ENCODE measurements at places on chromosomes 2 and 18.

DNA sequence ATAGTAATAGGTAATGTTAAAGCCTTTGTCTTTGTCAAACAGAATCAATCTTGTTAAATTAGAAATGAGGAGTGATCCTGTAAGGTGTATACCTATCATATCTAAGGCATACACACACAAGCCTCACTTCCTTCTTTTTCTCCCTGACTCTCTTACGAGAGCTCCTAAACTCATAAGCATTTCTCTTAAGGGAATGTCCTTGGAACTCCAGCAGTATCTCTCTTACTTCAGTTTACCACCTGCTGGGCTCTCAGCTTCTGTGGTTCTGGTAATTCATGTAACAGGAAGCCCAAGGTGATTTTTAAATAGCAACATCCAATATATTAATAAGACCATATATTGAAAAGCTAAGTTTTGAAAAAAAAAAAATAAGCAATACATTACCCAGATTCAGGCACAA, 85.9 kb downstream of the UBE2E3 start:
- no peak for DNase-seq

- DNase-seq = no peak
Measured at GRCh38 chr2:55906993-55907392, 16.6 kb downstream of the EFEMP1 start.

DNA sequence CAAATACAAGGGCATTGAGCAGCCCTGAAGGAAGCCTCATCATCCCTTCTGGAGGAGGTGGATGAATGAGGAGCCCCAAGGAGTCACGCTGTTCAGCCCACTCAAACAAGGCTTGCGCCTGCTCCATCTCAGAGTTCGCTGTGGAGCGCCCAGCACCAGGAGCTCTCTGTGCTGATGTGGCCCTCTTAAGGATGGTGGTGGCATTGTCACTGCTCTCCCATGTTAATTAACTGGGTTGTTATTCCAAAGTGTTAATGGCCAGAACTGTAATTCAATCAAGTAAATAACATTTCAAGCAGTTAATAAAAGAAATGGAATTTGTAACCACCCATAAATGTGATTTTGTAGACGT, 726.0 kb upstream of the RAB6C start:
- DNase-seq = no peak

- DNase-seq = no peak
Measured at GRCh38 chr18:27843783-27844777, 332.9 kb downstream of the CDH2 start.

- DNase-seq = no peak
Measured at GRCh38 chr2:167381349-167381748, 493.1 kb downstream of the XIRP2 start.

DNA sequence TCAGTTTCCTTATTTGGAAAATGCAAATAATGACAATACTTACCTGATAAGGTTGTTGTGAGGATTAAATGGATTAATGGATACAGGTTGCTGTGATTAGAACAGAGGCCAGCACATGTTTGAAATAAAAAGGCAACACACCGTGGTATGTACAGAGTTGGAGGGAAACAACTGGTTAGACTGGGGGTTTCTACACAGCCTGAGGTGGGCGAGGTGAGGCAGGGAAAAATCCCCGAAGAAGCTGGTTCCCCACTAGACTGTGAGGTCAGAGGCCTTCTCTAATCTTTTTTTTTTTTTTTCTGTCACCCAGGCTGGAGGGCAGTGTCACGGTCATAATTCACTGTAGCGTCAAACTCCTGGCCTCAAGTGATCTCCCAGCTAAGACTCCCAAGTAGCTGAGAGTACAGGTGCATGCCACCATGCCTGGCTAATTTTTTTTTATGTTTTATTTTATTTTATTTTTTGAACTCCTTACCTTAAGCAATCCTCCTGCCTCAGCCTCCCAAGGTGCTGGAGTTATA, 1.2 kb upstream of the E2F6 start:
- no peak for DNase-seq

GRCh38 chr2:23007631-23008235, 377.2 kb upstream of the KLHL29 start:
- DNase-seq = no peak

DNA sequence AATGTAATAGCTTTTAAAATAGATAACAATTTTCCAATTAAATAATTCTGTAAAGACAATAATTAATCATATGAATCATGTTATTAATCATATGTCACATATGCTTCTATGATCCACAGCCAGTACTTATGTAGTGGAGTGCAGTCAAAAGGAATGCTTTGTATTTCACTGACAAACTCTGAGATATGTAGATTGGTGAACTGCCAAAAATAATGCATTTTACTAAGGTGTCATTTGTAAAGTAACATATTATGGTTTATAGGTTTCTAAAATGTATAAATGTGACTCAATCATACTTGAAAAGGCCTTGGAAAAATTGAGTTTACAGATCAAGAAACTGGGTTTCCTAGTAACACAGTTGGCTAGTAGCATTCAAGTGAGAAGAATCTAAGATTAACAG, 93.8 kb upstream of the KCNH7 start:
- DNase-seq = no peak

GRCh38 chr2:104658144-104658835, 195.6 kb upstream of the POU3F3 start:
- no peak for DNase-seq

DNA sequence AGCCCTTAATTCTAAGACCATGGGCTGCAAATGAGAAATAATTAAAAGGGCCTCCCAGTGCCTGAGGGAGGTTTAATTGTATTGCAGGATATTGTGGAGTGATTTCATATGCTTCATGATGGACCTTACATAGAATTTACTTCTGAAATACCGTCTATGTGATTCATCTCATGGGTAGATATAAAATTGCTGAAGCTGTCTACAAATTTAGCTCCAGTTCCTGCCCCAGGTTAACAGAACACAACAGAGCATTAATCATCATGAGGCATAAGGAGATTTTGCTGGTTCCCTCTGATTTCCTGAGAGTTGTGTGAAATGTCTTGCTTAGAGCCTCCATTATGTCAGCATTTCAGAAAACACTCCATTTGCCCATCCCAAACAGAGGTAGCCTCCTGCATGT, 770 bp downstream of the UPP2 start:
- no peak for DNase-seq

DNA sequence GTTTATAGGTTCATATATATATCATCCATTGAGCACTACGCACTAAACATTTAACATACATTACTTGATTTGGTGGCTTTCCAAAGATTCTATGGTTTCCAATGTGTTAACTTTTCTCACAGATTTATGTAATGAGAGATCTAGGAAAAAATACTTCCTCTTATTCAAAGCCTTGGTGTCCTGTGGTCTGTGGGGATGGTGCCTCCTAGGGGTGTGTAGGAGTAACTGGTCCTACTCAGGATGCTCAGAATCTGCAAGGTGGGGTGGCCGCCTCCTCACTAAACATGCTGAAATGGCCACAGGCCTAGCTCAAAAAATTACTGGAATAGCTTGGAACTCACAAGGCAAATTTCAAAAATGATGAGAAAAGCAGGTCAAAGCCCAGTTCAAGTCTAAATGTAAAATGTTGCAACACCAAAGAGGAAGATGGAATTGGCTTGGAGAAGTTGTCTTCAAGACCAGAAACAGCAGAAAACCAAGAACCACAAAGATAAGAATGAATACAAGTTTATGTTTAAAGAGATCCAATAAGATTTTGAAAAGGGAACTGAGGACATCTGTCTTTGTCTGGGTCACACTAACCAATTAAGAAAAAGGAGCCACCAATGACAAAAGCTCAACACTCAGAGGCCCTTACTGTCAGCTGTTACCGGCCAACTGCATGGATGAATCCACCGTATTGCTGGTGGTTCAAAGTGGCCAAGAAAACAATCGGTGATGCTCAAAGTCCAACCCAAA, 11.5 kb downstream of the GPR55 start:
- no peak for DNase-seq

DNA sequence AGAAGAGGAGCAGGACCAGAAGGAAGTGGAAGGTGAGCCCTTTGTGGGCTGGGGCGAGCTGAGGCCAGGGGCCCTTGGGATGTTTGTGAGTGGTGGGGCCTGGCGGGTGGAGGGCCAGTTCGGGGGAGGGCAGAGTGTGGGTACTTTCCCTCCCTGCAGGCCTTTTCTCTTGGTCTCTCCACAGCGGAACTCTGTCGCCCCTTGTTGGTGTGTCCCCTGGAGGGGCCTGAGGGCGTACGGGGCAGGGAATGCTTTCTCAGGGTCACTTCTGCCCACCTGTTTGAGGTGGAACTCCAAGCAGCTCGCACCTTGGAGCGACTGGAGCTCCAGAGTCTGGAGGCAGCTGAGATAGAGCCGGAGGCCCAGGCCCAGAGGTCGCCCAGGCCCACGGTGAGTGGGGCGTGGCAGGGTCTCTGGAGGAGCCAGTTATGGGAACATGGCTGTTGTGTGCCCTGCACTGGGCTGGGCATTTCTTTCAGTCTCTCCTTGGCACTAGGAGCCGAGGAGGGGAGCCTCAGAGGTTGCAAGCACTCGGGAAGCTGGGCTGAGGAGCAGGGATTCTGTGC, 10.8 kb downstream of the STK11IP start:
- no peak for DNase-seq

- DNase-seq = no peak
Measured at GRCh38 chr2:85134896-85135659, 1.9 kb downstream of the TCF7L1 start.

DNA sequence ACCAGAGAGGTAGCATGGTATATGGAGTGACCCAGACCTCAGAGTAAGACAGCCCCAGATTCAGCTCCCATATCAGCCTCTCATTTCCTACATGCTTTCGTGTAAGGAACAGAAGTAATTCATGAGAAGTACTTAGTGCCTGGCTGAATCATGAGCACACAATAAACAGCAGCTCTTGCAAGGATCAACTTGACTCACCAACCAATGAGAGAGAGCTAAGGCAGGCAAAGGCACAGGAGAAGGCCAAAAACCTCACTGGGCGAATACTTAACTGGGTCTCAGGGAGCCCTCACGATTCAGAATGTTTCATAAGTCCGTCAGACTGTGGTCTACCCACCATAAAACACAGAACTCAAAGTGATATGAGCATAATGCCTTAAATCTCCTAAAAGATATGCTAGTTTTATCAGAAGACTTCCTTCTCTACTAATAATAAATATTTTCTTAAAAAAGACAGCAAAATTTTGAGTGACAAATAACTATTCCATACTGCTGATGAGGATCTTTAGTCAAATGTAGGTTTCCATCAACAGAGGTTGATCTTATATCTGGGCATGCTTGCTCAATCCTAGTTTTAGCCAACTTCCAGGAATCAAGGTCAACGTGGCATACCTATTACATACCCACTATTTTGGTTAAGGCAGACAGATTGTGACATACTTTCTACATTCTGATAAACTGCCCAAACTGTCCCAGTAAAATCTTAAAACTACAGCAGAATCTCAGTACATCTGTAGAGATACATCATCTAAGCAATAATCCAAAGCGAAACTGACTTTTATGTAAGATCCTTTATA, 34.9 kb downstream of the IMMT start:
- DNase-seq = no peak

DNA sequence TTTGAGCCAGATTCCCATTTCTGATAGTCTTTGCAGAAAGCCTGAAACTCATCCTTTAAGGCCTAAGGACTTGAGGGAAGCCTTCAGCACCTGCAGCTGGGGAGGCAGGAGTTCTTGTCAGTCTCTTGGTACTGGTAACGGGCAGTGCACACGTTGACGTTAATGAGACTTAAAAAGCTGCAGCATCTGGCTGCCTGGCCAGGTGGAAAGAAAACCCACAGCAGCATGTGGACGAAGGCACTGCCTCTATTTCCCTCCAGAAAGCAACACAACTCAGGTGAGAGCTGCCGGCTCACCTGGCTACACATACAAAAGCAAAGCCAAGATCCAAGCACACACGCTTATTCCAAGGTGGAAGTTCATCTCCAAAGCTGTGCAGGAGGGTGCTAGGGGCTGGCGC, 178.8 kb downstream of the ANAPC1 start:
- DNase-seq = no peak

DNA sequence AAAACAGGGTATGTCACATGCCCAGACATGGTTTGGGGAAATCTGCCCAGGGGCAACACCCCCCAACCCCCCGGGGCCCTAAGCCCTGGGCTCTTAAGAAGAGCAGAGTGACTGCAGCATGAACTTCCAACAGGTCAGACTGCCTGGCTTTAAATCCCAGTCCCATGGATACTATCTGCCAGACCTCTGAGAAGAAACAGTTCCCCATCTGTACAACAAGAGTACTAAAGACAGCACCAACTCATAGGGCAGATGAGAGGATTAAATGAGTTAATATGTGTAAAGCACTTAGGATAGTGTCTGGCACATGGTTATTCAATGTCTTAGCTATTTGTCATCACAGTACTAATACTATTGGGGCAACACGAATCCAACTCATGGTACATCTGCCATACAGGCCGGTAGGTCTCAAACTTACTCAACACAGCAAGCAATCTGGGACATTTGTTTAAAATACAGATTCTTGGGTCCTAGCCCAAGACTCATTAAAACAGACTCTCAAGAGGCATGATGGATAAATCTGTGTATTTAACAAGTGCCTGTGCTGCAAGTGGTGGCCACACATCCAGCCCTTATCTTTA, 23.4 kb downstream of the CDH2 start:
- DNase-seq = no peak

GRCh38 chr2:53220969-53221368, 546.6 kb upstream of the CHAC2 start:
- DNase-seq = no peak

DNA sequence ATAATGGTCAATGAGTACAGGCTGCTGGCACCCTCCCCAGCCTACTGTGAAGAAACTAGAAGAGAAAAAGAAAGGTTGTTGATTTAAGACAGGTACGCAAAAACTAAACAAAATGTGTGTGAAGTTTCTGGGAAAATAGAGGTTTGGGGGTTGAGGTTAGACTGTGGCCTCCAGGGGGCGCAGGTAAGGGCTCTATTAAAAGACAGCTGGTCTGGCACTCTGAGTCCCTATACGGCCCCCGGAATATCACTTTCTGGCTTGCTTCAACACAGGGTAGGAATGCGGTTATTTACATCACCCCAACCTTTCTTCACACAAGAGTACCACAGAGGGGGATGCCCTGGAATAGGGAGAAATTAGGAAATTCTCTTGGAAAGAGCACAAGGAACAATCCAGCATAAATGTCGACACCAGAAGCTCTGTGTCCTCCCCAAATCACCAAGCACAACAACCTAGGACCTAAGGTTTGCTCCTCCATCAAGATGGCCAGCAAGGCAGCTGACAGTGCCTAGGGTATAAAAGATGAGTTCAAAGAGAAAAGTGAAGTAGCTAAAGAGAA, 480.8 kb upstream of the KLHL29 start:
- no peak for DNase-seq

DNA sequence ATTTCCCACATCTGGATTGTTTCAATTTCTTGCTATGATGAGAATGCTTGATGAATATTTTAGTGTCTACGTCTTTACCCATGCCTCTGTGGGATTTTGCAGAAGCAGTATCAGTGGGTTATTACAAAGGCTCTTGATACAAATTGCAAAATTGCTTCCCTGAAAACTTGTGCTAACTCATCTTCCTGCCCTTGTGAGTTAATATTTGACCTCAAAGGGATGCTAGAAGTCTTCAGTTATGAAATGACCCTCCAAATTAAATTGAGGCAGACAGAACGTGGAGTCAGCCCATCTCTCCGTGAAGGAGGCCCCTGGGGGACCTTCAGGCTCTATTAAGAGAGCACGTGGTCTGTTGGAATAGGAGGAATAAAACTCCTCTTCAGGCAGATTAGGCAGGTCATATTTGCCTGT, 239.2 kb upstream of the HS6ST1 start:
- DNase-seq = no peak
